ENCODE measurements at places on chromosomes 4 and X.
A peak's percentile ranks its signal among the peaks of the same experiment; 100 is the strongest.

DNA sequence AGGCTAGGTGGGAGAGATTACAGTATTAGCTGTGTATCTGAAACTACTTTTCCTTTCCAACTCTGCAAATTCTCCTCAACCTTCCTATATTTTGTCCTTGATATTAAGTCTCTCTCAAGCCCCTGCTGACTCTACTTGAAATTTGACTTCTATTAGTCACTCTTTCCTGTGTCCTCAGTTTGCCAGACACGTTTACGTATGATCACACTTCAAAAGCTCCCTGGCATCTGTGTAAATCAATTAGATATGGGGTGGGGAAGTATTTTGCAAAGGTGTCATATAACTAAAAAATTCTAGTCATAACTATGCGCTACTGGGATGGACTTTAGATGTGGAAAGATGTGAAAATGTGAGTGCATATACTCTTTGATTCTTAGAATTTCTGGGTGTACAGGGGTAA lies 67.4 kb upstream of the ARHGAP24 start:
- DNase-seq: no peak

GRCh38 chr4:84685105-84685504 lies 102.2 kb downstream of the CDS1 start:
- no peak for DNase-seq

DNA sequence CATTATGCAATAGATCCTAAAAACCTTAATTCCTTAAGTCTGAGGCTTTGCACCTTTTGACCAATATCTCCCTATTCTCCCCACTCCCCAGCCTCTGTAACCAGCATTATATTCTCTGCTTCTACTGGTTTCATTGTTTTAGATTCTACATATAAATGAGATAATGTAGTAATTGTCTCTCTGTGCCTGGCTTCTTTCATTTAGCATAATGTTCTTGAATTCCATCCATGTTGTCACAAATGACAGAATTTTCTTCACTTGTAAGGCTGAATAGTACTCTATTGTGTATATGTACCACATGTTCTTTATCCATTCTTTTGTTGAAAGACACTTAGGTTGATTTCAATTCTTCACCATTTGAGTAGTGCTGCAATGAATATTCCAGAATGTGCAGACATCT lies 66.0 kb downstream of the MAGEC1 start:
- DNase-seq: no peak

DNA sequence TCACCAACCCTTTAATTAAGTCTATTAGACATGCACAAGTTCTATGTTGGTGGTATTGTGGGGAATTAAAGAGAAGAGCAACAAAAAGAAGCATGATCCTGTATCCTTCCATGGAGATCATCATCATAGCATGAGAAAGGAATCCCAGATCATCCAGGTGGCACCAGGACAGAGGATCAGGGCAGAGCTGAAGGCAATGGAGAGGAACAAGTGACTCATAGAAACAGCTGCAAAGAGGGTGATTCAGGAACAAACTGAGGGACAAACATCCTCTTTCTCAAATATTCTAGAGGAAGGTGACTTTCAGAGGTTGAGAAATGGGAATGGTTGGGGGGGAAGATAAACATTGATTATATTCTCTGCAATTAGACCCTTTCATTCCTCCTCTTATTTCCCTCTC lies 105.5 kb upstream of the OTUD4 start:
- no peak for DNase-seq

DNA sequence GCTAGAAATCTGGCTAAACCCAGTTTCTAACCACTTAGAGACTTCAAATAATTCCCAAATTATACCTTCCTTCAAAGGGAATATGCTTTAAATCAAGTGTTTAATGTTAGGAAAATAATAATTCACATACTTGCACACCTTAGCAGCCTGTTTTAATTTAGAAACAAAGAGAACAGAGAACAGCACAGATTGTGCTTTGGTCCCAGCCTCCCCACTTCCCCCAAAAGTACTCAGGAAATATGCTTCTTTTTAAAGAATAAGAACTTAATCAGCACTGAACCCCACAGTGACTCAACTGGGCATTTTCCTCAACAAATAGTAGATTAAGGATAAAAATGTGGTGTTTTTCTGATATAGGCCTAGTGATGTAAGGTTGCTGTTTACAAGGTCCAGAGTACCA lies 295.8 kb downstream of the GBA3 start:
- DNase-seq: no peak

- no peak for DNase-seq
Measured at GRCh38 chr4:35836596-35836995, 407.7 kb downstream of the ARAP2 start.

- no peak for DNase-seq
Measured at GRCh38 chr4:173504181-173504503, 25.9 kb downstream of the HAND2 start.

DNA sequence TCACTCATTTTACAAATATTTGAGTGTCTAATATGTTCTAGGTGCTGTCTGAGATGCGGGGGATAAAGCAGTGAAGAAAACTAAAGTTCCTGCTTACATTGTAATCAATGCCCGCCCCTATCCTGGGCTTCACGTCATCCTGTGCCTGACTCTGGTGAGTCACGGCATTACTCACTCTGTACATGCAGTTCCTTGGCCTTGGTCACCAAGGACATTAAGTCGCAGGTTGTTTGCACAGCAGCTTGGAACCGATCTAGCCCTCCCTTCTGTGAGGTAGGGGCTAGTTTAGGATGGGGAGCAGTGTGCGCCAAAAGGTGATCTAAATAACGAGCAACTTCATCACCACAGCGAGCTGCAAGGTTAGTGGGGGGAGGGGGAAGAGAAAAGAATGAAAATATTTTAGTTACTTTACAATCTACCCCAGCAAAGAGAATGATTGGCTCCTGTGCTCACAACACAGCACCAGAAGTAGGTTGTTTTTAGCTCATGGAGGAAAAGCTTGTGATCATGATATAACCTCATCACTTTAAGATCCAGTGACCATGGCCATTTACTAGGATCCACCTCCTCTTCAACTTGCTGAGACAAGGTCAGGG lies 48.0 kb upstream of the HDAC8 start:
- peak; percentile 46 for DNase-seq

DNA sequence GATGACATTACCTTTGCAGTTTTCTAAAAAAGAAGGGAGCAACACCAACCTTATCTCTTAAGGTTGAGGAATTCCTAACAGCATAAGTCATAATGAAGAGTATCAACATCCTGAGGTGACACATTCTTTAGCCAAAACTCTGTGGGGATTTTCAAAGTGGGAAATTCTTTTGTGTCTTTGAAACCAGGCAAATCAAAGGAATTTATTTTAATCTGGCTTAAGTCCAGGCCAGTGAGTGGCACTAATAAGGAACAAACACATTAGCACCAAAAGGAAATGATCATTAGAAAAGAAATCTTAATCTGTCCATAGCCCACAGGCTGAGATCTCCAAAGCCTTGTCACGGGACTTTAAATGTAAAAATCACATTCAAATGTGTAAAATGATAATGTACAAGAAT lies 110.1 kb downstream of the LARP7 start:
- DNase-seq: no peak

DNA sequence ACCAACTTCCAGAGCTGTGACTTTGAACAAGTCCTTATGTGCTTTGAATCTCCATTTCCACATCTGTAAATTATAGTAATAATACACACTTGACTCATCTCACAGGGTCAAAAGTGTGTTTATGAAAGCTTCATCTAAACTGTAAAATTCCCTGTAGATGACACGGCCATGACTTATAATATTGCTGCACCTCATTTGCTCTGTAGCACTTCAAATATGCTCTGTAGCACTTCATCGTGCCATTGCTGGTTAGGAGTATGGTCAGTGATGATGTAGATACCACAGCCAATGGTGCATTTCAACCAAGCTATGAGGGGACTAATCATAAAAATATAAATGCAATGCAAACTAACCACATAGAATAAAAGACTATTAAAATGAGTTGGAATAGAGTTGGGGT lies 318.6 kb downstream of the ANK2 start:
- no peak for DNase-seq

DNA sequence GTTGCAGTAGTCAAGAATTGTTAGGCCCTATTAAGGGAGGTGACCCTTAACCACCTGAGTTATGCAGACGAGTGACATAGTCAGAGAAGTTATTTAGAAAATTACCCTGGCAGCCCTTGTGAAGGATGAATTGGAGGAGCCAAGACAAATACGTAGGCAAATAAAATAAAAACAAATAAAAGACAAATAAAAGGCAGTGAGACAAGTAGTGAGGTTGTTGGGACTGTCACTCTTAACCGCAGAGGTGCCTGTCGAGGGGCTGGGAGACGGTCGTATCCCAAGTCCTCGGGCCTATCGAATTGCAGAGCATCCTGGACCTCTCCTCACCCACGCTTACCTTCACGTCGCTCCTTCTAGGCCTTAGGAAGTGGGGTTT lies 58.0 kb upstream of the ZC4H2 start:
- DNase-seq: no peak

GRCh38 chrX:57083143-57083542 lies 38.2 kb downstream of the SPIN2B start:
- DNase-seq: no peak

DNA sequence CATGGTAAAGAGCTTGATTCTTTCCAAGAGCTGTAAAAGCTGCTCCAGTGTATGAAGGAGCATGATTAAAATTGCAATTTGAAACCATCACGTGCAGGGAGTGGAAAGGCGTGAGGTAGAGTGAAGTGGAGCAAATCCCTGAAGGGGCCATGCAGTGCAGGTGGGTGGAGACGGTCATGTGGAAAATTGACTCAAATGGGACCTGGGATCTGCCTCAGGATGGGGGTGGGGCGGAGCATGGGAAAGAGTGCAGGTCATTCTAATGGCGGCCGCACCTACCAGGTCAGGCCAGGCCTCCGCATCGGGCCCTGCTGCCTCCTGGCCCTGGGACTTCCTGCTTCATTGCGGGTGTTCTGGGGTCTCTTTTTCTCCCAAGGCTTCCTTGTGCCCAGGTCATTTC lies 25.3 kb upstream of the TRIM60 start:
- no peak for DNase-seq

DNA sequence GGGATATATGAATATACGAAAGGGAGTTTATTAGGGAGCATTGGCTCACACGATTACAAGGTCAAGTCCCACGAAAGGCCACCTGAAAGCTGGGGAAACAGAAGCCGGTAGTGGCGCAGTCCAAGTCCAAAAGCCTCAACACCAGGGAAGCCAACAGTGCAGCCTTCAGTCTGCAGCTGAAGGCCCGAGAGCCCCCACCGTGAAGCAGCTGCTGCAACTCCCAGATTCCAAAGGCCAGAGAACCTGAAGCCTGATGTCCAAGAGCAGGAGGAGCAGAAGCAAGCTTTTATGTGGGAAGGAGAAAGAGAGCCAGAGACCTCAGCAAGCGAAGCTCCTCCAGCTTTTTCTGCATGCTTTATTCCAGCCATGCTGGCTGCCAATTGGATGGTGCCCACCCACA lies 275.8 kb downstream of the PTTG2 start:
- no peak for DNase-seq

GRCh38 chrX:68416592-68416991 lies 16.7 kb downstream of the OPHN1 start:
- DNase-seq: no peak

DNA sequence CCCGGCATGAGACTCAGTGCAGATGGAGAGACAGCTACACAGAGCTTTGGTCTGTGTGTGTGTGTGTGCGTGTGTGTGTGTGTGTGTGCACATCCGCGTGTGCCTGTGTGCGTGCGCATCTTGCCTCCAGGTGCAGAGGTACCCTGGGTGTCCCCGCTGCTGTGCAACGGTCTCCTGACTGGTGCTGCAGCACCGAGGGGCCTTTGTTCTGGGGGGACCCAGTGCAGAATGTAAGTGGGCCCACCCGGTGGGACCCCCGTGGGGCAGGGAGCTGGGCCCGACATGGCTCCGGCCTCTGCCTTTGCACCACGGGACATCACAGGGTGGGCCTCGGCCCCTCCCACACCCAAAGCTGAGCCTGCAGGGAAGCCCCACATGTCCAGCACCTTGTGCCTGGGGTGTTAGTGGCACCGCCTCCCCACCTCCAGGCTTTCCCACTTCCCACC lies 14.3 kb downstream of the FGFR3 start:
- DNase-seq: no peak

GRCh38 chr4:77765720-77766119 lies 53.4 kb downstream of the CNOT6L start:
- no peak for DNase-seq

- DNase-seq: no peak
Measured at GRCh38 chr4:38192516-38192915, 232.3 kb downstream of the PTTG2 start.

DNA sequence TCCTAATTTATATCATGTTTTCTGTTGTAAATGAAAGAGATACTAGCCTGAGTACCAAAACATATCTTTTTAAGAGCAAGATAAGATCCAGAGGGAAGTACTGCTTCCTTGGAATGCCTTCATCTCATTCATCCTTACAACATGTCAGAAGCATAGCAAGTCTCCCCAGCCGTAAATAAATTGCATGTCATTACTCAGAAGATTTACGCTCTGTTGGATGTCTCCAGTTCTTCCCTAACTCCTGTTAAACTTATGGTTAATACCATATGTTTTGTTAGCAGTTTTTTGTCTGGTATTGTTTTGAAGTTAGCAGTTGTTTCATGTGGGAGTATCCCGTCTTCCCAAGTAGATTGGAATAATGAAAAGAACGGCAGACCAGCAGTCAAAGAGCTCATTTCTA lies 7.5 kb upstream of the GPC3 start:
- no peak for DNase-seq

GRCh38 chr4:120841580-120841979 lies 80.9 kb downstream of the PRDM5 start:
- DNase-seq: no peak

Measured in HEK293T (cell line).